ENCODE measurements at places on chromosomes 12 and 14. TPM values are rescaled to one million over a fixed set of nuclear protein-coding genes. Genes with fewer than 3 reads are reported as not detected.

DNA sequence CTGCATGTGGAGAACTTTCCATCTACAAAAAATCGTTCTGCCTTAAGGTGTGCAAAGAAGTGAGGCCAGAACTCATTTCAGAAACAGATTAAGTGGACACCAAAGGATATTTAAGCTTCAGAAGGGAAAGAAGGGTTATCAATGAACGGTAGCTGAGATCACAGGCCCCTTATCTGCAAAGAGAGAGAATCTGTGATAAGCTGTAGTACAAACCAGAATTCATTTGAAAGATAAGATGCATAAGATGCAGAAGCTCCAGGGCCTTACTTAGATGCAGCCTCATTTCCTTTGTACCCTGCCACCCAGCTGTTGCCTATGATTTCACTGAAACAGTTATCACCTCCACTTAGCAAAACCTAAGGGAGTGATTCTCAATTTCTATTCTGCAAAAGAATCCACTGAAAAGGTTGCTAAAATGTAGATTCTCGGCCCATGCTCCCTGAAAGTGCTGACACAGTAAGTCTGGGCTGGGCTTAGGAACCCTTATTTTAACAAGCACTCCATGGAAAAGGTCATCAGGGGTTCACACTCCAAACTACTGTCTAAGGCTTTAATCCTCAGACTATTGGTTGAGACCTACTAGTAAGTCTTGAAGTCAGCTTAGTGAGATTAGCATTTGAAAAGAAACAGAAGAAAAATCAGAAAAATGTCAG, 64.8 kb downstream of the HELB start:
- H3K4me3 ChIP-seq, result no peak overlapping the region
- H3K36me3 ChIP-seq, result peaks cover 12% of the 10 kb centered on the region
- DNase-seq, result no peak
- H3K27me3 ChIP-seq, result no peaks in the 10 kb centered on the region
- no peak overlapping the region for H3K27ac ChIP-seq

DNA sequence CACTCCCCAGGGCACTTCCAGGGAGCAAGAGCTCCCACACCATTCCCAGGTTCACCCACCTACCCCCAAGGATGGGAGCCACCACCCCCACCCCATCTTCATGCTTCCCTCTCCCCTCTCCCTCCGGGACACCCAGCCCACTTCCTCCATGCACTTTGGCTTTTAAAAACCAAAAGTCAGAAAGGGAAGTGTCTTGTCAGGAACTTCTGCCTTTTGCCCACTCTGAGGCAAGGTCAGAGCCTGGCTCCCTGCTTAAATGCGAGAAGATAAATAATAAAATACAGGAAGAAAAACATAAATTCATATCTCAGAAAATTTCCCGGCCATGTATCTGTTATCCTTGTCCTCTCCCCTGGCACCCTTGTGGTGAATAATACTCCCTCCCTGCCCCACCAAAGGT, 81.6 kb downstream of the PTGER2 start:
- peaks cover 9% of the 10 kb centered on the region for H3K4me1 ChIP-seq
- no peak overlapping the region for H3K27ac ChIP-seq
- DNase-seq, result no peak

Gene CDCA3
- 2.9 TPM for total RNA-seq

DNA sequence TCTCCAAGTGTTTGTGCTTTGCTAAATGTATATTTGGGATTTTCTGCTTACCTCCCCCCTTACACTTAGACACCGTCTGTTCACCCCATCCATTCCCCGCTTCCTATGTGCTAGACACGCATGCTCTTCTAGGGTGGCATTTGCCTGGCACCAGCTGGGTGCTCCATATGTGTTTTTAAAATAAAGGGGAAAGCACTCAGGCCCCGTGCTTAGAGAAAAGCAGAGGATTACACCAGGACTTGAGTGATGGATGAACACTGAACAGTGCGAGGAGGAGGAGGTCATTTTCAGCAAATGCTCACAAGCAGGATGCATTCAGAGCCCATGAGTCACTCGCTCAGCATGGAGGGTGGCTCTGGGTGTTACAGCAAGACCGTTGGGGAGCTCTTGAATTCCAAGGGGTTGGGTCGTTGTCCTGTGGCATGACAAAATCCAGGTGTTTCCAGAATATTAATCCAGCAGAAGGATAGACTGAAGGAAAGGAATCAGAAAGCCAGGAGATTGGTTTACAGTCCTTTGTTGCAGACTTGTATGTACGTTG, 2.9 kb upstream of the BDKRB1 start:
- no peaks in the 10 kb centered on the region for H3K36me3 ChIP-seq
- DNase-seq, result no peak

Gene CHGA
- total RNA-seq, result 2.5 TPM

Gene FGF23
- total RNA-seq, result not detected

Gene ACTN1
- total RNA-seq, result 958 TPM

Gene HCAR1
- not detected for total RNA-seq

Gene EGLN3
- total RNA-seq, result 24.2 TPM

Gene FGD6
- total RNA-seq, result 41.2 TPM

DNA sequence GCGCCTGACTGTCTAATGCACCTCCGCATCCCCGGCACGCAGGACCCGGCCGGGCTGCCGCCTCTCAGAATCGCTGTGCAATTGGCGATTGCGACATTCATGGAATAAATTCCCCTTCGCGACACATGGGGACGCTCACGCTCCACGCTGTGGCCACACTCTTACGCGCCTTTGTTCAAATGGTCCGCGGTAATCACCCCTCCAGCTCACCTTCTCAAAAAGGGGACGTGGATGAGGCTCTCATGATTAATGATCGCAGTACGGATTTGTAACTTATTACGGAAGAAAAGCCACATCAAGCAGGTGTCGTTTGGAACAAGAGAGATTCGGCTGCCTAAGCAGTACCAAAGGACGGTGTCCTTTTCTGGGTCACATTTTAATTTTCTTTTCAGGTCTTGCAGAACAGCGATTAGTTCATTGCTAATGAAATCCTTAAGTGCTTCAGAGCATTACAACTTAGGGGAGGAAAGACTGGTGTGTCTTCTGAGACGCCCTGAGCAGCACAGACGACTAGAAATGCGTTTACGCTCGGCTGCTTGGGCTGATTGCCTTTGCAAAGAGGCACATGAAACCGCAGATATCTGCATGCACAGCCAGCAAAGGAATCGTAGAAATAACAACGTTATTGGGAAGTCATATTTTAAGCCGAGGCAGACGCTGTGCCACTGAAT, 37.3 kb upstream of the ADGRD1 start:
- peaks cover 10% of the 10 kb centered on the region for H3K4me1 ChIP-seq
- no peak overlapping the region for H3K27ac ChIP-seq
- peak overlapping the region; percentile 33 for H3K4me3 ChIP-seq

GRCh38 chr14:68507544-68508081, 285.3 kb downstream of the ZFP36L1 start:
- H3K27me3 ChIP-seq, result no peaks in the 10 kb centered on the region
- H3K4me1 ChIP-seq, result peaks cover 58% of the 10 kb centered on the region
- DNase-seq, result no peak

GRCh38 chr12:131049549-131050339, 96.0 kb downstream of the ADGRD1 start:
- H3K4me1 ChIP-seq, result peaks cover 28% of the 10 kb centered on the region
- DNase-seq, result no peak
- no peak overlapping the region for H3K27ac ChIP-seq
- H3K4me3 ChIP-seq, result no peak overlapping the region
- peaks cover 10% of the 10 kb centered on the region for H3K36me3 ChIP-seq
- H3K27me3 ChIP-seq, result no peaks in the 10 kb centered on the region

DNA sequence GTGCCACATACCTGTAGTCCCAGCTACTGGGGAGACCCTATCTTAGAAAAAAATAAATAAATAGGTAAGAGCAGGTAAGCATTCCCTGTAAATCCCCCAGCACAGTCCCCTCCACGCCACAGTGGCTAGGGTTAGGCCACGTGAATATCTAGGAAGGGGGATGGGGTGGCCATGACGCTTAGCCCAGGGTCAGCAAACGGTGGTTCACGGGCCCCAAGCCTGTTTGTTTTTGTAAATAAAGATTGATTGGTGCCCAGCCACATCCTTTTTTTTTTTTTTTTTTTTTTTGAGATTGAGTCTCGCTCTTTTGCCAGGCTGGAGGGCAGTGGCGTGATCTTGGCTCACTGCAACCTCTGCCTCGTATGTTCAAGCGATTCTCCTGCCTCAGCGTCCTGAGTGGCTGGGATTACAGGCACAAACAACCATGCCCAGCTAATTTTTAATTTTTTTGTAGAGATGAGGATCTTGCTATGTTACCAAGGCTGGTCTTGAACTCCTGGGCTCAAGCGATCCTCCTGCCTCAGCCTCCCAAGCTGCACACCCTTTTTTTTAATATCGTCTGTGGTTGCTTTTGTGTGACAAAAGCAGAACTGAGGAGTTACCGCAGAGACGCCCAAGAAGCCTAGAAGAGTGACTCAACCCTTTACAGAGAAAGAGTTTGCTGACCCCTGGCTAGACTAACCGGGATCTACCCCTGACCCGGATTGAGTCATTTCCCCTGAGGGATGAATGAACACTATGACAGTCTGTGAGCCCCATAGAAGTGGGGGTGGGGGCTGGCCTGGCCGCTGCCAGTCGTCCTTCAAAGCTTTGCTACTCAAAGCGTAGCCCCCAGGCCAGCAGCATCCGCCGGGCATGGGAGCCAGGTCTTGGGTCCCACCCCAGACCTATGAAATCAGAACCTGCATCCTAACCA, 113.7 kb upstream of the NCOR2 start:
- peak overlapping the region; percentile 90 for H3K27ac ChIP-seq
- H3K4me3 ChIP-seq, result no peak overlapping the region
- no peaks in the 10 kb centered on the region for H3K27me3 ChIP-seq
- H3K36me3 ChIP-seq, result no peaks in the 10 kb centered on the region
- DNase-seq, result peak; percentile 95

- no peaks in the 10 kb centered on the region for H3K27me3 ChIP-seq
- H3K27ac ChIP-seq, result peak overlapping the region; percentile 88
- no peak overlapping the region for H3K4me3 ChIP-seq
- peaks cover 75% of the 10 kb centered on the region for H3K4me1 ChIP-seq
- DNase-seq, result peak; percentile 93
Observed at GRCh38 chr14:68144051-68144681, 324.6 kb downstream of the RAD51B start.

DNA sequence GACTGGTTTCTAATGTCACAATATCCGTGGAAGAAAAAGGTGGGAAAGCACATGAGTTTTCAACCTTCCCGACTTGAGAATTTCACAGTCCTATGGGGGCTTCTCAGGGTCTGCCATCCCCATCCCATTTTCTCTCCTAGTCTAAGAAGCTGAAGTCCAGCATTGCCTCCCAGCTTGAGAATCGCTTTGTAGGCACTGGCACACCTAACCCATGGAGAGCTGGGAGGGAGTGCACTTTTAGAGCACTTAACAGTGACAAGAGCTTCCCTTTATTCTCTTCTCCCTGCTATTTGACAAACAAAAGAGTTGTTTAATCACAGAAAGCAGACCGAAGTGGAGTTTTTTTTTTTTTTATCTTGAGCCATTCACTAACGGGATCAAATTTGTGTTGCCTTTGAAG, 22.8 kb upstream of the SRRM4 start:
- no peak overlapping the region for H3K27ac ChIP-seq
- H3K27me3 ChIP-seq, result no peaks in the 10 kb centered on the region
- no peak for DNase-seq

GRCh38 chr12:128784030-128784760, 39.6 kb downstream of the SLC15A4 start:
- no peak for DNase-seq
- H3K27me3 ChIP-seq, result no peaks in the 10 kb centered on the region
- no peak overlapping the region for H3K4me3 ChIP-seq

Gene HCAR3
- 0.50 TPM for total RNA-seq

DNA sequence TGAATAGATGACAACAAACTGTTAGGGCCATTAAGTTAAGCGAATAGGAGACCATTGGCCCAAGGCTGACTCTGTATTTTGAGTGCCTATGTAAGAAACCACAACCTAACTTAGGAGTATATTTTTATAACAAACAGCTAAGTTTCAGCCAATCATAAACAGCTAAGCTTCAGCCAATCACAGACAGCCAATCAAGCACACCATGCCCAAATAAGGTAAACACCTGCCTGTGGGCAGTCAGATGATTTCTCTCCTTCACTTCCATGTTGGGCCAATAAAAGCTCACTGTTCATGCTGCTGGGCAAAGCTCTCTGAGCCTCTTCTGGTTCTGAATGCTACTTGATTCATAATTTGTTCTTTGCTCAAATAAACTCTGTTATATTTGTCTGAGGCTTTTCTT, 344.6 kb downstream of the BTG1 start:
- DNase-seq, result no peak
- H3K27ac ChIP-seq, result no peak overlapping the region
- no peaks in the 10 kb centered on the region for H3K4me1 ChIP-seq
- no peak overlapping the region for H3K4me3 ChIP-seq

DNA sequence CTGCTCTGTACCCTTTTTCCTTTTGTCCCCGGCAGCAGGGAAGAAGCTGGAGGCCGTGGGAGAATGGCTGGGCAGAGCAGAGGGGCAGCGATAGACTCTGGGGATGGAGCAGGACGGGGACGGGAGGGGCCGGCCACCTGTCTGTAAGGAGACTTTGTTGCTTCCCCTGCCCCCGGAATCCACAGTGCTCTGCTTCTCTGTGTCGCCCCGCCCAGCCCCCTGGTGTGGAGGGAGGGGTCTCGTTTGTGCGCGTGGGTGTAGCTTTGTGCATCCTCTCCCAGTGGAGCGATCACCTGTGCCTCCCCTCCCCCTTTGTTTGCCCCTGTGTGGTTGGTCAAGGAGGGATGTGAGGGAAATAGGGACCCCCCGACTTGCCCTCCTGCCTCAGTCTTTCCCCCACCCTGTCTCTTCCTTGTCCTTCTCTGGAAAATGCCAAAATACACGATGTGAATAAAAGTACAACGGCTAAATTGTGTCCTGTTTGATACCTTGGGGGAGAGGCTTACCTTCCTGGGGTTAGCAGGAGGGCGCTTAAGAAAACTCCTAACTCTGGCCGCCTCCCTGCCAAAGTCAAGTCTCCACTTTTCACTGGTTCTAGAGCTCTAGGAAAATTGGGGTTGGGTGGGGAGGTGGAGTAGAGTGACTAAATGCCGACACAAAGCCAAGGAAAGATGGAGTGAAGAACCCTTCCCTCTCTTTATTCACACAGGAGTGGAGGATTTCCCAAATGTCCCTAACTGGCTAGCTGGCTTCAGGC, 990 bp upstream of the TPI1 start:
- no peak for DNase-seq
- H3K27ac ChIP-seq, result peak overlapping the region; percentile 98
- peak overlapping the region; percentile 87 for H3K4me3 ChIP-seq
- no peaks in the 10 kb centered on the region for H3K27me3 ChIP-seq

Gene SUDS3
- total RNA-seq, result 62.1 TPM

GRCh38 chr14:79342942-79343341, 868.4 kb downstream of the DIO2 start:
- no peak for DNase-seq
- H3K4me3 ChIP-seq, result no peak overlapping the region
- H3K27ac ChIP-seq, result no peak overlapping the region
- peaks cover 22% of the 10 kb centered on the region for H3K4me1 ChIP-seq

Data from esophagus muscularis mucosa (tissue), 4 donors.